ENCODE measurements at places on chromosomes 6 and 20. TPM values are rescaled to one million over a fixed set of nuclear protein-coding genes. Genes with fewer than 3 reads are reported as not detected.

GRCh38 chr20:44222633-44223368 is 12.2 kb upstream of the OSER1 start:
- DNase-seq: no peak

- DNase-seq: no peak
Measured at GRCh38 chr6:89454300-89454699, 21.3 kb downstream of the ANKRD6 start.

- DNase-seq: no peak
Measured at GRCh38 chr6:164048840-164049516, 634.5 kb downstream of the QKI start.

GRCh38 chr6:134309227-134309626 is 8.7 kb downstream of the SGK1 start:
- no peak for DNase-seq

DNA sequence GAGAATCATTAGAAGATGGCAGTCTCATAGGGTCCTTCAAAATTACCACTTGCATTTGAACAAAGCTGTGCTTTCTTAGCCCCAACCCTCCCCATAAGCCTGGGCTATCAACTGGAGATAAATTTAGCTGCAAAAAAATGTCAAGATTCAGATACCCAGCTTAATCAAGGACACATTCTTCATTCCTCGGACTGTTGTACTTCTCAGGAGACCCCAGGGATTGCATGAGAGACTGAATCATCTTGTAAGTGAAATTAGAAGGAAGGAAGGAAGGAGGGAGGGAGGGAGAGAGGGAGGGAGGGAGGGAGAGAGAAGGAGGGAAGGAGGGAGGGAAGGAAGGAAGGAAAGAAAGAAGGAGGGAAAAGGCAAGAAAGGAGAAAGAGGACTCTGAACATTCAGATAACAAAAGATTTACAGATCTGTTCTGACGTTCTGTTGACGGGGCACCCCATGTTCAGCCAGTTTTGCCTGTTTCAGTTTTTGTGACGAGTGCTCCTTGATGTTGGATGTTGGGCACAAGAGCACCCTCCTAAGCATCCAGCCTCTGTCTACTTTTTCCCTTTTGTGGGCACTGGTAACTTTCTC is 498.7 kb downstream of the PREX1 start:
- DNase-seq: no peak

Gene ELMO2
- 14.1 TPM for total RNA-seq

DNA sequence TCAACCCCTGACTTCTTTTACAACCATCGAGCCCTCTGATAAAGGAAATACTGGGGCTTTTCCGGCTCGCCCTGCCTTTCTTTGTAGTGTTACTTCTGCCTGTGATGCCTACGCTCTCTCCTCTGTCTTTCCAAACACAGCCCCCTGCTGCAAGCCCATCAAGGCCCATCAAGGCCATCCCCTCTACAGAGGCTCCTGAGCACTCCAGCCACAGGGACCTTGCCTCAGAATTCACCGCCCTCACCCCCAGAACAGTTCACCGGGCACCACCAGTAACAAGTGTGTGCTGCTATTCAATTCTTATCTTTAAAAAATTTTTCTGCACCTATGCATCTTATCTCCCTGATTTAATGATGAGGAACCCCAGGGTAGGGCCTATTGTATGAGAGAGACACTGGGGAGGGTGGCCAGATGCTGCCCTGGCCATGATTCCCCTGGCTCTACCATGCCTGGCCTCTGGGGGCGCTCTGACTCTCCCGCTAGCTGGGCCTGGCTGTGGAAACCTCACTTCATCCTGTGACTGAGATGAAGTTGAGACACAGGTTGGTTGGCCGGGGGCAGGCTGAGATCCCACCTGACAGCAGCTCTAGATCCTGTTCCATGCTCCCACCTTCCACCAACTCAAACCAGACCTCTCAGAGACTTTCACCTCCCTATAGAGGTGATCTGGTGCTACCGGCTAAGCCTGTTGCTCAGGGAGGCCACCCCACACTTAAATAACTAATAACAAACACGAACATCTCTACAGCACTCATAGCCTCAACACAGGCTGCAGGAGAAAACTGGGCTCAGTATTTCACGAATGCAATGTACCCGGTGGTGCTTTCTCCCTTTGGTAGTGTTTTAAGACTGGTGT is 19.2 kb upstream of the GLP1R start:
- DNase-seq: peak; percentile 19

GRCh38 chr6:35177157-35177556 is 36.0 kb upstream of the TCP11 start:
- DNase-seq: no peak

DNA sequence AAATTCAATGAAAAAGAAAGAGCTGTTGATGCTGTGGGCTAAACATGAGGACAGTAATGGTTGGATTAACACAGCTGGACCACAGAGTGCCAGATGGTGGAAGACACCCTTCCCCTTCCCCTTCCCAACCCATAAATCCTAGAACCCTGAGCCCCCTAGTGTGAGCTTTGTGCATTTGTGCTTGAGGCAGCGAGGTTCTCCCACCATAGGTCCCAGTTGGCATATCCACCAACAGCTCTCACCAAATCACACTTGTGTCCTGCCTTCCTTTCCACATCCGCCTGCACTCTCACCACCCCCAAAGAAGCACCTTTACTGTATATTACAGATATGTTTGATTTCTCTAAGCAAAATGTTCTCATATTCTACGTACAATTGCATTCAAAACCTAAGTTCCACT is 32.8 kb upstream of the HBS1L start:
- DNase-seq: no peak

Gene TRMT6
- 30.7 TPM for total RNA-seq

DNA sequence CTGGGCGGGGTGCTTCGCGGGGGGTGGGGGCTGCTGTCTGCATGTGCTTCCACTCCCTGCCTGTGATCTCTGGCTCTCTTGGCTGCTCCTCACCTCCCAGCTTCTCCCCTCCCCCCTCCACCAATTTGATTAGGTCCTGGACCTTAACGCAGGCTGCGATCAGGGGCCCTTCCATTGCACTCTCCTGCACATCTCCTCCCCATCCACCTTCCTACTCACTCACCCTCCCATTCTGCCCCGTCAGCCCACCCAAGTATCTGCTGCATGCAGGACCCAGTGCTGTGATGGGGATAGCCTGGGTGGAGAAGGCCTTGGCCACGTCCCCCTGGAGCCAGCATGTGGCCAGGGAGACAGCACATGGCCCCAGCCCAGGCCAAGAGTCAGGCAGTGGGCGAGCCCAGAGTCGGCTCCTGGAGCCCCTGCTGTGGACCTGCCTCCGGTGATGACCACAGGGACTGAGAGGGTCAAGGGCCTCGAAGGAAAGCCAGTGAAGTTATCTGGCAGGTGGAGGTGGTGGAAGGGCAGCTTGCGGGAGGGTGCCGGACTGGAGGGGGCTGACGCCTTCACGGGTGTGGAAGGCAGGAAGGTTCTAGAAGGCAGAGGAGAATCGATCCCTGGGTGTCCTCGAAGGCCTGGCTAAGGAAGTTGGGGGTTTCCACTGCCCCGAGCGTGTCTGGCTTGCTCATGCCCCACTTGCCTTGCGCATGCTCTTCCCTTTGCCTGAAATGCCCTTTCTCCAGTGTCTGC is 40.7 kb downstream of the SRC start:
- DNase-seq: no peak

GRCh38 chr20:46995561-46996142 is 101.0 kb downstream of the EYA2 start:
- DNase-seq: no peak
